ENCODE measurements at places on chromosomes 4 and X.
A peak's percentile ranks its signal among the peaks of the same experiment; 100 is the strongest.

DNA sequence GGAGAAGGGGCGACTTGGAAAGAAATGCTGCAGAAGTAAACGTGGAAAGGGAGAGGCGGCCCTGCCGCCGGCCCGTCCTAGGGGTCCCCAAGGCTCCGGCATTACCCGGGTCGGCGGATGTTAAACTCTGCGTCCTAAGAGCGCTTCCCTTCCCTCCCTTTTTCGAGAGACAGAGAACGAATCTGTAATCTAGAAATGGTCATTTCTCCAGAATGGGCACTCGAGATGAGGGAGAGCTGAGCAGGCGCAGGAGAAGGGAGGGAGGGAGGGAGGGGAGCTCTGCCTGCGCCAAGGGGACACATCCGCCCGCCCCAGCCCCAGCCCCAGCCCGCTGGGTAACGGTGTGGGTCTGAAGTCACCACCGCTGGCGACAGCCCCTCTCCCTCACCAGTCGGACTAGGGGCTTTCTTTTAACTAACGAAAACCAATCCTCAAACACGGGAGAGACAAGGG, 1.7 kb downstream of the HCFC1 start:
- DNase-seq: no peak

- DNase-seq: no peak
These were observed 8.8 kb downstream of the ENPEP start for GRCh38 chr4:110484767-110485166.

- no peak for DNase-seq
These were observed 373.6 kb upstream of the MAGEB2 start for GRCh38 chrX:29841750-29842149.

- no peak for DNase-seq
These were observed 29.0 kb downstream of the WDFY3 start for GRCh38 chr4:84937381-84937977.

DNA sequence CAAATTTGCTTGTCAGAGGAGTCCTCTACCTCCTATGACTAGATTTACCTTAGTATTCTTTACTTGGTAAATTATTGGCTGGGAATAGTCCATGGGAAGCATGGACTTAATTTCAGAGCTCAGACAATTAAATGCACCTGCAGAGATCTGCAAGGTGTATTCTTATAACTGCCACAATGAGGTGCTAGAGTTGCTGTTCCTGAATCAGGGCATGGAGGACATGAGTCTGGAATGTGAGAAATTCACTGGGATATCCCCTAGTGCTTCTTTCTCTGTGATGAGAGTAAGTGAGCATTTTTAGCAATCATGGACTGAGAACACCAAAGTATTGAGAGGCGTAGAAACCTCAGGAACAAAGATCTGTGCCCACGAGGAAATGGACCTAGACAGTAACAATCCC, 32.9 kb upstream of the GRID2 start:
- no peak for DNase-seq

GRCh38 chr4:19104176-19104575, 1082.6 kb upstream of the LCORL start:
- no peak for DNase-seq

DNA sequence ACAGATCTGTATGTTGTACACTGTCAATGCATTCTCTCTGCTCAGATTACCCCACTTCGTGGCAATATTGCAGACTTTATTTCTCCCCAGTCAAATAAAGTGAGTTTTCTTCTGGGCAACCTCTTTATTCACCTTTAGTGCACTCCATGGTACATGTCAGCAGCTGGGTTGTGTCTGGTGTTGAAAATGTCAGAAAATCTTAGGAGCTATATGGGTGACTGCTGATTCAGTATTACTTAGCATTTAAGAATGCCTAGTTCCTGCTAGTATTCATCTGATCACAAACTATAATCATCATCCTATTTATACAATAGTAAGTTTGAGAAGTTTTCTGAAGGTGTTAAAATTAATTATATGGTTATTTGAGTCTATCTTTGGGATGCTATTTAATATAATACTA, 112.5 kb downstream of the CFAP299 start:
- no peak for DNase-seq

GRCh38 chr4:39255266-39255665, 72.9 kb downstream of the WDR19 start:
- peak; percentile 80 for DNase-seq

- no peak for DNase-seq
These were observed 12.6 kb downstream of the SGMS2 start for GRCh38 chr4:107837317-107837716.

- peak; percentile 43 for DNase-seq
These were observed 64.3 kb downstream of the ZFYVE28 start for GRCh38 chr4:2354118-2354517.

DNA sequence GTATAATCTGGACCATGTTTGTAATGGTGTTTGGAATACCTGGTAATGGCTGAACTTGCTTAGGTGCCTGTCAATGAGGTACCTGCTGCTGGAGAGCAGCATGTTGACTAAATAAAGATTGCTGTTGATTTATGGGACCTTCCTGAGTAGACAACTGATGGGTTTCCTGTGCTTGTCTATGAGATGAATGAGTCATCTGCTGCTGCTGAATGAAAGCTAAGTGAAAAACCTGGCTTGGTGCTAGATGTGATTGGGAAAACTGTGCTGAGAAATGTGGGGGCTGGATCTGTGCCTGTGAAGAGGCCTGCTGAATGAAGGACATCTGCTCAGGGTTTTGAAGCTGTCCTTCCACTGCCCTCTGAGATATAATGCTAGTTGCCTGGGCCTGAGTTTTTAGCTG, 69.6 kb downstream of the WNK3 start:
- no peak for DNase-seq

- no peak for DNase-seq
These were observed 968 bp downstream of the GPRIN3 start for GRCh38 chr4:89306486-89307177.

DNA sequence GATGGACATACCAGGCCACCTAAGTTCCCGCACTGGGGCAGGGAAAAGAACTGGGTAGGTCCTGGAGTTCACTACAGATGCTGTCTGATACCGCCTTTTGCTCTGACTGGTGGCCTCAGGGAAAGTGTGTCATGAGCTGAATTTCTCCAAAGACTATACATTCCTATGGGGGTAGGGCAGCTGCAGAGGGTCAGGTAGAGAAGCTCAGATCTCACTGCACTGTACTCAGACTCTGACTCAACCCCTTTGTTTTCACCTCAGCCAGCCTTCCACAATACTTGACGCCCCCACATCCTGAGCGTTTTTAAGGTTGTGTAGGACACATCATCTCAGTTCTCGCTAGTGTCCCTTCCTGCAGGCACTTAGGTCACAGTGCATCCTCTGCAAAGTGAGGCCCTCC, 7.8 kb downstream of the GATB start:
- DNase-seq: peak; percentile 13

GRCh38 chr4:101931619-101932018, 141.1 kb downstream of the BANK1 start:
- no peak for DNase-seq

DNA sequence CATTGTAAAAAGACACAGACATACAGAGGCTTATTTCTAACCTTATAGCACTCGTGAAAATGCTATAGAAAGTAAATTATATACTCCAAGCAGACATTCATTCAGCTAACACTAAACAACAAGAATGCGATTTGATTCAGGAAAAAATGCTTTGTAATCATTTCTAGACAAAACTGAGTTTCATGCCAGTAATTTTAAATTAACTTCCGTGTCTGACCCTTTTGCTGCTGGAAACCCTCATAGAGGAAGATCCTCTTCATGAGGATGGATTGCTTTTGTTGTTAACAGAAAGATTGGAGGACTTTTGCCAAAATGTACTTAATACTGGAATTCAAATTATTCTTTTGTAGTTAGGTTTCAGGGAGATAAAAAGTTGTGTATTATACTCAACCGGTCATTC, 43.3 kb downstream of the GUCY1A1 start:
- no peak for DNase-seq

- peak; percentile 2 for DNase-seq
These were observed 83.4 kb upstream of the MID1IP1 start for GRCh38 chrX:38717871-38718270.

DNA sequence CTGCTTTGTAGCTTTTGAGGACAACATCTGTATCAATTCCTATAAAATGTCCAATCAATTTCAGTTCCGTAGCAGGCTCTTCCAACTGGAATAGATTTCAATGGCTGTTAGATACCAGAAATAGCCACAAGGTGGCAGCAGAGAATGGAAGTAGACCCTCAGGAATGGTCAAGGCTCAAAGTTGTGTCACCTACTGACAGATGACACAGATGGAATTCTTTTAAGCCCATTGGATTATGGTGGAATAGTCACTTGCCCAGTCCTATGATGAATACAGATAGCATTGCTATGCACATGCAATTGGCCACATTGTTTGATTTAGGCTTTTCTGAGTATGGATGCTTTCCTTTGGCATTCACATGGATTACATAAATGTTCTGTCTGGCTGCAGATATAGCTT, 130.4 kb upstream of the RADX start:
- DNase-seq: peak; percentile 0

- DNase-seq: no peak
These were observed 44.5 kb downstream of the BRWD3 start for GRCh38 chrX:80765220-80765625.

GRCh38 chr4:41865306-41865980, 69.8 kb upstream of the TMEM33 start:
- no peak for DNase-seq

GRCh38 chr4:151850791-151851213, 90.0 kb upstream of the GATB start:
- DNase-seq: no peak

- peak; percentile 68 for DNase-seq
These were observed at the start of gene NSUN7 for GRCh38 chr4:40749717-40750460. TSS of gene NSUN7 (plus strand) at chr4:40749955. CDS start at chr4:40750694, 739 bp downstream.

DNA sequence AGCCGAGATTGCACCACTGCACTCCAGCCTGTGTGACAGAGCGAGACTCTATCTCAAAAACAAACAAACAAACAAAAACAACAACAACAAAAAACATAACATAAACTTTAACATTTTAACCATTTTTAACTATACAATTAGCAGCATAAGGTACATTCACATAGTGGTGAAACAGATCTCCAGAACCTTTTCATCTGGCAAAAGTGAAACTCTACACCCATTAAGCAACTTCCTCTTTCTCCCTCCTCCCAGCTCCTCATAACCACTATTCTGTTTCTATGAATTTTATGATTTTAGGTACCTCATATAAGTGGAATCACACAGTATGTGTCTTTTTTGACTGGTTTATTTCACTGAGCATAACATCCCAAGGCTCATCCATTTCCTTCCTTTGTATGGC, 103.6 kb downstream of the FAM13A start:
- no peak for DNase-seq

DNA sequence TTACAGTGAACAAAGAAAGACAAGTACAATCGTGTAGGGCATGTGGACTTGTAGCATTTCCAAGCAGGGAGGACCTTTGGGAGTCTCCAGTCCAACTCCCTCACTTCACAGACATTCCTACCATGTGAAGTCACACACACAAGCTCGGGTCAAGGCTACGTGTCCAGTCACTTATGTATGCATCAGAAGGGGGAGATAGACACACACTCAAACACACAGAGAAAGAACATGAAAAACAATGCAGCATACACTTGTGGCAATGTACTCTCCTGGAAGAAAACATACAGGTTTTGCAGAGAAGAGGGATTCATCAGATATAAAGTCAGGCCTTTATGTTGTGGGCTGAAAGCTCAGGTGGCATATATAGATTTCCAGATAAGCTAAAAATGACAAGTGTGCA, 136.1 kb upstream of the MID1 start:
- peak; percentile 74 for DNase-seq

- no peak for DNase-seq
These were observed 497 bp upstream of the THAP9 start for GRCh38 chr4:82900066-82900410.

DNA sequence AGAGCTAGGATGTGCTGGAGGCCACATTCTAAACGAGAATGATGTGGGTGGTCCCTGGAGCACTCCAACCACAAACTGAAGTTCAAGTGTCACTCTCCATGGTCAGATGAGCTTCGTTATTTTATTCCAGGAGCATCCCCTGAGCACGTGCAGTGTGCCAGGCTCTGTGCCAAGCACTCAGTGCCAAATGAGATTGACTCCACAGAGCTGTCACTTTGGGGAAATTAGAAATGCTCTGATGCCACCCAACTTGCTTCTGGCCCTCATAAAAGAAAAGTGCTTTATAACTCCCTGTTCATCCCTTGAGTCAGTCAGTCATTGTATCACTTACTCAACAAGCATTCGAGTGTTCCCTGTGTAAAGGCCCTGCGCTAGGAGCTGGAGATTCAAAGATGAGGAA, 91.2 kb downstream of the RTL5 start:
- no peak for DNase-seq

DNA sequence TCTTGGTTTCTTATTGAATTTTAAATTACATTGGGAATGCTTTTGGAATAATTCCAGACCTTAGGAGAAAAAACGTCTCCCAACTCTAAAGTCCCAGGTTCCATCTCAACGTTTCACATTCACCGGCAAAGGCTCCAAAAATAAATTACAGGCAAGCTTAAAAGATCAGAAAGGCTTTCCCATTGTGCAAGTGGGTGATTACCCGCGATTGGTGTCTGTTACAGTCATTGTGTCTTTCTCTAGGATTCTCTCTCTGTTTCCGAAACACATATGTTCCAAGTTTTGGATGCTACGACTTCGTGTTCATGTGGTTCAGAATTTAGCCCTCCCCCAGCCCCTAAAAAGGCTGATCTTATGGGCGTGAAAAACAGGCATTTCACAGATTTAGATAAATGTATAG, 41.8 kb downstream of the PALLD start:
- no peak for DNase-seq

GRCh38 chr4:148530114-148530513, 87.9 kb upstream of the NR3C2 start:
- no peak for DNase-seq

DNA sequence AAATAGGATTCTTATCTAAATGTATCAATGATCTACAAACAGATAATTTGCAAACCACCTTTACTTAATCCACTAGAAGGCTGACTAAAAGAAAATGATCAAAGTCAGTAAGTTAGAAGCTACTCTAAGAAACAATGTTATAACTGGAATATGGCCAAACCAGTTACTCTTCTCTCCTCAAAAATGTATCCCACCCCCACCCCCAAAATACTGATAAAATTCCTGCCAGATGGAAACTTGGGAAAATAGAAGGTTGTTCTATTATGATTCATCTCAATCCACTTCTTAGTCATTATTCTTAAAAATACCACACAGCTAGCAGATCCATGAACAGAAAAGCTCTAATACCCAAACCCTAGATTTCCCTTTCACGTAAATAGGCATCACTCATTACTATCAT, 206.4 kb downstream of the KLHL13 start:
- no peak for DNase-seq

DNA sequence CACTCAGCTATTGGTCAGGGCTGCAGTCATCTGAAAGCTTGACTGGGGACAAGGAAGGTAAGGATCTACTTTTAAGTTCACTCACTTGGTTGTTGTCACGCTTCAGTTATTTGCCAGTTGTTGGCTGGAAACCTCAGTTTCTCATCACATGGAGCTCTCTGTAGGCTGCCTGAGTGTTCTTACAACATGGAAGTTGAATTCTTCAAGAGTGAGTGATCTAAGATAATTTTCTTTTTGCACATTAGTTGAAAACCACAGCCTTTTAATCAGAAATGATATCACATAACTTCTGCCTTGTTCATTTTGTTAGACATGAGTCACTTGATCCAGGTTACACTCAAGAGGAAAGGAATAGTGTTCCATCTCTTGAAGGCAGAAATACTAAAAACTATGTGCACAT, 552.7 kb downstream of the RAPGEF2 start:
- peak; percentile 49 for DNase-seq

- no peak for DNase-seq
These were observed 222.7 kb downstream of the CHIC2 start for GRCh38 chr4:53841711-53842110.

- no peak for DNase-seq
These were observed 136.0 kb upstream of the NPY2R start for GRCh38 chr4:155072417-155072816.

- DNase-seq: no peak
These were observed 532 bp downstream of the RPS4X start for GRCh38 chrX:72276478-72276953.

All from HTR-8/SVneo (cell line).